Thoracic aorta endothelial cell (primary cell): ENCODE measurements at places on chromosomes 4 and X. TPM values are rescaled to one million over a fixed set of nuclear protein-coding genes. Genes with fewer than 3 reads are reported as not detected.

Gene ENPEP
- total RNA-seq, result not detected in 2 replicates

Gene RIBC1
- 0.13 TPM in 1 of 2 replicates, not detected in the other for total RNA-seq

Gene FGF5
- total RNA-seq, result 0.86 and 1.6 TPM in 2 replicates

Gene PTPN13
- total RNA-seq, result 7.2 and 7.7 TPM in 2 replicates

Gene GAGE1
- total RNA-seq, result not detected in 2 replicates

Gene AWAT2
- 0.07 and 0.13 TPM in 2 replicates for total RNA-seq

Gene TMEM144
- total RNA-seq, result 9.8 and 14.9 TPM in 2 replicates

Gene RAB33A
- 0.27 and 0.43 TPM in 2 replicates for total RNA-seq

Gene MYOZ2
- 0.13 and 0.36 TPM in 2 replicates for total RNA-seq

Gene CENPVL2
- total RNA-seq, result not detected in 2 replicates

Gene SLITRK4
- 18.4 and 64.4 TPM in 2 replicates for total RNA-seq

Gene LRRC66
- 0.29 and 0.93 TPM in 2 replicates for total RNA-seq

Gene TMEM154
- total RNA-seq, result 12.1 and 20.7 TPM in 2 replicates

Gene GLRA3
- not detected in 2 replicates for total RNA-seq

Gene CLTRN
- total RNA-seq, result not detected in 2 replicates

Gene PRPS1
- total RNA-seq, result 43.4 and 45.8 TPM in 2 replicates

Gene SLC10A6
- 0.40 TPM in 1 of 2 replicates, not detected in the other for total RNA-seq

Gene FAM47E
- total RNA-seq, result 0.13 TPM in 1 of 2 replicates, not detected in the other
